Fibroblast of skin of left quadriceps (primary cell): ENCODE measurements at places on chromosomes 5 and 9.

- DNase-seq = no peak
These were observed 54.7 kb upstream of the UBAC1 start for GRCh38 chr9:136015656-136016571.

DNA sequence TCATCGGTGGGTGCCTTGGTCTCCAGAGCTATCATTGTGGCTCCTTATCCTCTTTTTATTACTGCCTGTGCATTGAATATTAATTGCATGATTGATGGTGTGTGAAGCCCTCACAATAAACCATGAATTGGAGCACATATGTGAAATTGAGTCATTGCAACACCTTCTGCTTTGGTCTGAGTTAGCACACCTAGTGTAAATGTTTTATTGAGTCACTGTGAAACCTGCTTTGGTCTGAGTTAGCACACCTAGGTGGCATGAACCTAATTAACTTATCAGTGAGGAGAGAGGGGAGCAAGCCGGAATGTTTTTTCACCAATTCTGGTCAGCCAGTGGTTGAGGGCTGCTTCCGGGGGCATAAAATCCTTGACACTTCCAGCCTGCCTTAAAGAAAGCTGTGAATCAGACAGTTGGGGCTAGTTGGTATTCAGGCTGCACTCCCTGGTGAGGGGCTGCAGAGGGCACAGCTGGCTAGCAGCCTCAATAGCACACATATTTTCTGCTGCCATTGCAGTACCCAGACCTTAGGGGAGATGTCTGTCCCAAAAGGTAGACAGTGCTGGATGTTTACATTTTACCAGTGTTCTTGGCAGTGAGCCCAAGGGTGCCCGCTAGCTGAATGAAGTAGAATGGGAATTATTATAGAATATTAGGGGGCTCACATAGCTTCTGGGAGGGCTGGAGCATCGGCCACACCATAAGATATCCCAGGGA lies 76.5 kb upstream of the GOLM1 start:
- DNase-seq = no peak

DNA sequence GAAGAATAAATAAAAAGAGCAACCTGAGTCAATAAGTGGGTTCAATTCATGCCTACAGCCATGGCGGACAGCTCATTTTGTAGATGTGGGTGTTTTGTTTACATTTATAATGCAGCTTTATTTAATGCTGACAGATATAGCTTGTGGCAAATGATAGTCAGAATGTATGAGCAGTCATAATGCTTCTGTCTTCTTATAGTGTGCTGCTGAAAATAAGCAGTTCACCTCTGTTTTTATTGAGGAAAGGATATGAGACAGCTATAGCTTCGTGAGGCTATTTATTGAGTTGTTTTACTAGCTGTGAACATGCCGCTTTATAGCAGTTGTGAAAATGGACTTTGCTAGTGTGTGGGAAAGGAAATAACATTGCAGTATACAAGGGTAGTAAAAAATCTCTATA lies 147.4 kb downstream of the PBX3 start:
- DNase-seq = no peak

GRCh38 chr5:16025681-16026080 lies 153.9 kb downstream of the MARCHF11 start:
- peak; percentile 9 for DNase-seq

- DNase-seq = no peak
These were observed 225.4 kb upstream of the DAB2 start for GRCh38 chr5:39650008-39650762.

DNA sequence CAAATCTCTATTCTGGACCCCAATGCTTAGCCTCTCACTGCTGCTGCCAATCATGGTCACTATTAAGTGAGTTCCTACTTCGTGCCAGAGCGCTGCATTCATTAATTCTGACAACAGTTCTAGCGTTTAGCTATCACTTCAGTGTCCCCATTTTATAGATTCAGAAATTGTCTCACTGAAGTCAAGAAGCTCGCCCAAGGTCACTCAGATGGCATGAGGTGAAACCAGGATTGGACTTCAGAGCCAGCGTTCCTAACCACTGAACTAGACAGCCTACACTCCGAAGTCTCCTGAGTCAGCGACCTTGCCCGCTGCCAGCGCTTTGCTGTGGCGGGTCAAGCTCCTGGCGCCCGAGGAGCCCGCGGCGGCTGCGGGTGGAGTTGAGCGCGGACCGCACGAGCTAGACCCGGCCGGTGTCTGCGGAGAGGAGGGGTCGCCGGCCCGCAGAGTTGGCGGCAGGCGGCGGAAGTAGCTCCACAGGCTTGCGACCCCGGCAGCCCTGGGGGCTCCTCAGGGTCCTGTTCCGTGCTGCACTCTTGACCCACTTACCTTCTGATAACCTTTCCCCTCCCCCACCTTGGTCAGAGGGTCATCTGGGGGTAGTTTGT lies 2.1 kb upstream of the GABRB2 start:
- DNase-seq = no peak

DNA sequence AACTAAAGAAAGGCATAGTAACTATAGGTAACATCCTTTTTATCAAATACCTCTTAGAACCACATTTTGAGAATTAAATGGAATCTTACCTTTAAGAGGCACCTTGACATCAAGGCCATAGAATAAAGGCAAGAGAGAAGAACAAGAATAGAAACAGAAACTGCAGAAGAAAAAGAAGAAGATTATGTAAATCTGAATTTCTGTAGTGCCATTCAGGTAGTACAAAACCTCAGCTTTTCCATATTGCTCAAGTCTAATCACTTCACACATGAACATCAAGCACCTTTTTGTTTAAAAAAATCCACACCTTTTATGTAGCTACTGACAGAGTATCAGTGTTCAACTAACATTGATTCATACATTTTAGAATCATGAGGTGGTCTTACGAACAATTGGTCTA lies 91.8 kb upstream of the DPYSL3 start:
- no peak for DNase-seq

GRCh38 chr9:33349743-33350142 lies 52.6 kb downstream of the AQP7 start:
- no peak for DNase-seq

DNA sequence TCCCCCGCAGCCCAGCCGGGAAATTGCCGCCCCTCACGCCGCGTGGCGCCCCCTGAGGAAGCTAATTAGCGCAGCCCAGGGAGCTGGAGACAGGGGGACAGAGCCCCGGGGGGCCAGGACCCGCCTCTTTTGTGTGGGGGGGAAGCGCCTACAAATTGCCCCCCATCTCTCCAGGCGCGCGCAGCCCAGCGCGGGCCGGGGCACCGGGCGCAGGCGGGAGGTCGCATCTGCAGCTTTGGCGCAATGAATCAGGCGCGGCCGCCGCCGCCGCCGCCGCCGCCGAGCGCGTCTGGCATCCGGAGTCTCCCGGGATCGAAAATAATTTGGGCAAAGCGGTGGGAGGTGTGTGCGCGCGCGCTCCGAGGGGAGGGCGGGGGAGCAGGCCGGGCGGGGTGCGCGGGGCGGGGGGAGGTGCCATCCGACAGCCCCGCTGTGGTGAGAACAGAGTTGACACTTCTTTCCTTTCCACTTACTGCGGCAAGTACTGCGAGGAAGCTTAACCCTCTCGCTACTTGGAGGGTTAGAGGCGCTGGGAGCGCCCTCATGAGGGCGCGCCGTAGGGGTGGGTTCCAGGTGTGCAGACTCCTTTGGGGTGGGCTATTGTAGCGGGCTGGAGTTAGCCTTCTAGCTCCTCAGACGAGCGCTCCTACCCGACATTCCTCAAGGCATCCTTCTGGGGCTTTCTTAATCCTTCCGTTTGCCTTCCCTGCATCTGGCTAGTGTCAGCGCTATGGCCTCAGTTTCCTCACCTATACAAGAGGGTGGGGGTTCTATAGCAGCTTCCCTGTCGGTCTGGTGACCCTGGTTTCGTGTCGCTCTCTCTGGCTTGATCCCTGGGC lies 63.1 kb downstream of the CXXC5 start:
- no peak for DNase-seq

DNA sequence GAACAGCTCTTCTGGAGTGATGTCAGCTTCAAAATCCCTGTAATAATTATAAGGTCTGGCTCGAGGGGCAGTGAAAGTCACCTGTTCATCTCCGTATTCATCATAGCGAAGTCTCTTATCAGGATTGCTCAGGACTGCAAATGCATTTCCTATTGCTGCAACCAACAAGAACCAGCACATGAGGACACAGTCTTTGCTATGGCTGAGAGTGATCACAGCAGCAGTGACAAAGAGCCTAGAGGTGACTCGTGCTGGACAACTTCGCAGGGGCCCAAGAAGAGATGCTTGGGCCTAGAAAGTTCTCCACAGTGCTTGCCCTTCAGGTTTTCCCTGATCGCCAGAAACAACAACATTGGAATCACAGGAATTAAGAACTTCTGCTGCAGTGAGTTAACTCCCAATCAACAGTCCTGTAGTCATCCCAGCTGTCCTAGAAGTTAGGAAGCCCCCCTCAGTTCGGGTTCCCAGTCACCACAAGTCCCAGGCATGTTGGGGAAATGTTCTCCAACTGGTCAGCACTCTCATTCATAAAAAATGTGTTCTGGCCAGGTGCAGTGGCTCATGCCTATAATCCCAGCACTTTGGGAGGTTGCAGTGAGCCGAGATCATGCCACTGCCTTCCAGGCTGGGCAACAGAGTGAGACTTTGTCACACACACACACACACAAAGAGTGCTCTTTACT lies 13.0 kb downstream of the DNAJC18 start:
- peak; percentile 15 for DNase-seq

- DNase-seq = no peak
These were observed 79.8 kb downstream of the RGS7BP start for GRCh38 chr5:64585646-64586045.

DNA sequence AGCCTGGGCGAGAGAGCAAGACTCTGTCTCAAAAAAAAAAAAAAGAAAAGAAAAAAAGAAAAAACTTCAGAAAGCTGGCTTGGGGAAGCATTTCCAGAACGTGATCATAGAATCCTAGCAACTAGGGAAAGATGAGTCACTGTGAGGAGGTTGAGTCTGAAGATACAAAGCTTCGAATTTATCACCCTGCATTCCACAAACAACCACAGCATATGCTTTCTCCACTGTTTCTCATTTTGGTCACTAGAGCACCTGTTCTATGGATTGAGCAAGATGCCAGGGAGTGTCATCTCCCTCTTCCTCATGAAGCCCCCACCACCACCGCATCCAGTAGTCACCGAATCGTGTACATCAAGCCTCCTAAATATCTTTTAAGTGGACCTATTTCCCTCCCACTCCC lies 37.9 kb downstream of the SEMA5A start:
- DNase-seq = peak; percentile 60

GRCh38 chr5:172443441-172444109 lies 10.8 kb downstream of the SH3PXD2B start:
- peak; percentile 67 for DNase-seq

DNA sequence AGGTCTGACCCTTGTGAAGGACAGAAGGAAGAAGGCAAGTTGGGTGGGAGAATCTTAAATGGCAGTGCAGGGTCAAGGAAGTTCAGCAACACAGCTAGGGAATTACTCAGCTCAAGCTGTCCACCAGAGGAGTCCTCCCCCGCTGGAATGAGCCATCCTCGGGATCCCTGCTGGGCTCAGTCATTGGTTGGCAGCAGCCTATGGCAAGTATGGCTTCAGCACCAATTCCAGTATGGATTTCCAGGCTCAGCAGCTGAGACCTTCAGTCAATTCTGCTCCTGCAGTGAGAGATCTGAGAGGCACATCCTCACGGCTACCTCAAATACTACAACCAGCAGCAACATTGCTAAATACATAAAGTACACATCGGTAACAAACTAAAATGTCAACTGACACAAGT lies 280.6 kb upstream of the PIK3R1 start:
- DNase-seq = no peak
